ENCODE measurements at places on chromosomes 4 and X.

- DNase-seq = no peak
These were observed 170.7 kb downstream of the SLIT2 start for GRCh38 chr4:20422398-20422797.

GRCh38 chrX:140431521-140431920 lies 73.3 kb downstream of the SOX3 start:
- no peak for DNase-seq

DNA sequence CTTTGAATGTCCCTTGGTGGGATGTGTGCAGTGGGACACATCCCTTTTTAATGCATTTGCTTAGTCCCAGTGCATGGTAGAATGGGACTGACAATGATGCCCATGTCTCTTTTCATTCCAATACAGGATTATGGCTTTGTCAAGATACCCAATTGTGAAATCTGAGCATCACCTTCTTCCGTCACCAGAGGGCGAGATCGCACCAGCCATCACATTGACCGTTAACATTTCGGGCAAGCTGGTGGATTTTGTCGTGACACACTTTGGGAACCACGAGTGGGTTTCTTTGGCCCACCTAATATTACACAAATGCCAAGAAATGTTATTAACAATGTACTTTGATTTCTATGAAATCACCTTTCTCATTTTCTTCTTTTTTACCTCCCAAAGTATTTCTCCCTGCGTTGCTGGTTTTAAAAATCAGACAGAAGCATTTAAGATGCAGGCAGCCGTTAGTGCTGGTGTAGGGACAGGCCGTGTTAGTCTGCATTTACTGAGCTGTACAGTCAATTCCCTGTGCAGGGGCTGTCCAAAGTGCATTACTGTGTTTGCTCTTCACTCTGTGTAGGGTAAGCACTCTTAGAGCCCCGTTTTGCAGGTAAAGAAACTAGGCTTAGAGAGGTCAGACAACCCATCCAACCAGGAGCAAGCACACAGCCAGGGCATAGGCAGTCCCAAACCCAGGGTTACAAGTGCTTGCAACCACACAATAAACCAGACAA lies 46.5 kb downstream of the CWH43 start:
- no peak for DNase-seq

GRCh38 chr4:138229160-138229559 lies 13.0 kb downstream of the SLC7A11 start:
- no peak for DNase-seq

DNA sequence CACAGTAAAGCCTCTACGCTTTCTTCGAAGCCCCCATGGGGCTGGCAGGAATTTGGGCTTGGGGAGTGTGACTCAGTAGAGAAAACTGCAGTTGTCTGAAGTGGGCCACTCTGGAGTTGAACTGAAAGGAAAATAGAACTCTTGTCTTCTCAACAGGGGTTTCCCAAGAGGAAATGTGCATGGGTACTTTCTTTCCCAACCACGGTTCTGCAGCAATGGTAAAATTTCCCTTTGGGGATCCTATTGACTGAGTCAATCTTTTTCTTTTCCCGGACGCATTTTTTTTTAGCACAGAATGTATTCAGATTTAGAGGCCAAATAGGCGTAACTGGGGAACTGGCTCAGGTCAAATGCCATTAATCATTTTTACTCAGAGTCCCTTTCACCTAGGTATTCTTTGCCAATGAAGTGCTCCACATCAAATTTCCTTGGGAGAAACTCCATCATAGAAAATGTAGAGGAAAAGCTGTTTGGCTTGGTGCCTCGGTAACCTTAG lies 269.3 kb downstream of the STIM2 start:
- no peak for DNase-seq

GRCh38 chrX:155334486-155335336 lies at the start of gene CLIC2:
Gene CLIC2, minus strand, starts transcription at chrX:155334614. Its CDS starts 187 bp downstream, at chrX:155334427.
- DNase-seq = no peak

GRCh38 chrX:32987142-32987541 lies 224.2 kb downstream of the DMD start:
- no peak for DNase-seq

DNA sequence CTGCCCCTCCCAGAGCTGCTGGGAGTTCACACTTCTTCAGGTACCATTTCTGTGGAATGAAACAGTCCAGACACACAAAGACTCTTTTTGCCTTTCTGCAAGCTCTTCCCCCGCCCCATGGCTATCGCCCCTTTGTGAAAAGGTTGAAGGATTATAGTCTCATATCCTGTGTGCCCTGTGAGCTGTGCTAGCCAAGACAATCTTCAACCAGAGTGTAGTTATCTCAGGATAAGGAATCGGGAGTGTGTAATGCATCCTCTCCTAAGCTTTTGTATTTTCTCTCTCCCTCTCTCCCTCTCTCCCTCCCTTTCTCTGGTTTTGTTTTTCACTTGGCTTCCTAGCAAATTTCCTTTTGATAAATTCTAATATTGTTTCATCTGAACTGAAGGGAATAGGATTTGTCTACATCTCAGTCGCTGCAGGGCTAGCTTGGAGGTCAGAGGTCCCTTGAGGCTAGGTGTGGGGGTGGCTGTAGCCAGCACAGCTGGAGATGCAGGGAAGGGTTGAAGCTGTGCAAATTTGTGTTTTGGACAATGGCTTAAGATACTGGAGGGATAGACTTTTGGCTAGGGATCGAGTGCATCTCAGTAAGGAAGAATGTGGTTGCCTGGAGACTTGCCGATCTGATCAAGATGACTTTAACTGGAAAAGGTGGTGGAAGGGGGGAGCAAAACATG lies 74.6 kb upstream of the NALF2 start:
- no peak for DNase-seq

DNA sequence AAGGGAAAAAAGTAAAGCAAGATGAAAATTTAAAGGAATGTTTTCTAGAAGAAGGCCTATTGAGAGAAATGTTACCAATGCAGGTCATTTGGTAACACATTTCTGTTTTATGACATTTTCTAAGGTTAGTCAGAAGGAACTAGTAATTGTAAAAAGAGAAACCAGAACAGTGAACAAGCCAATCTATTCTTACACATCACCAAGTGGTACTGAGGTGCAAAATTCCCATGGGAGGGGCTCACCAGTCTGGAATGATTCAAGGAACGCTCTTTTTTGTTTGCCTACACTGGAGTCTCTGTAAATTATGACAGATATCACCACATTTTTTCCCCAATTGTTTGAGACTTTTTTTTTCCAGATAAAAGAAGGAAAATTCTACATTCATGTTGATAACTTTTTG lies 404.7 kb upstream of the CNKSR2 start:
- no peak for DNase-seq

DNA sequence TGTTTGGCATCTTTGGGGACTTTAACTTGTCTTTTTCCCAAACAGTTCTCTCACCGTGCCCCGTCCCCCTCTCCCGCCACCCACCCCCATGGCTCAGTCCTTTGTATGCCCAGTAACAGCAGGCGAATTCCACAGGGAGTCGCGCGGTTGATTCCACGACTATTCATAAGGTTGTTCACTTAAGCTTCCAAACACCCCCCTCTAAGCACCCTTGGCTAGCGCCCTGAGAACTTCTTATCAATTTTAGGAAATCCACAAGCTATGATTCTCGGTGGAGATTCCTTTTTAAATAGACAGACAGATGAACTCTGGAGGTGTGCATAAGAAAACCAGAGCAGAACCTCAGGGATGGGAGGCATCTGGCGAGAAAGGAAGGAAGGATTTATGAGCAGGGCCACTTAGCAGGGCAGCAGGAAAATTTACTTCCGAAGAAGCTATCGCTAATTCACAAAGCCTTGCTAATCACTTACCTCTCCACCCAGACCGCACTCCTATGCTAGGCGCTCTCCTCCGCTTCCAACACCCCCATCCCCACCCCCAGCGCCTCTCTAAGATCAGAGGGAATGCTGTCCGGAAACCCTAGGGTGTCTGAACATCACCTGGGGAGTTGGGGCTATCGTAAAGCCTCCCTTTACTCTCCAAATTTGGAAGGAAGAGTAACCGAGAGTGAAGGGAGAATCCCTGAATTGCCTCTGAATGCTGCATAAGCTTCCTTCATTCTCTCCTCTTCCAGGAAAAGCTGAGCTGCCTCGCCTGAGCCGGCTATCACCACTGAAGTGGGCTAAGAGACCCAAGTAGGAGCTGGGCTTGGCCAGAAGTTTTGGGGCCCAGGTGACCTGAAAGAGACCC lies 1.7 kb downstream of the UNC5C start:
- no peak for DNase-seq

- DNase-seq = no peak
These were observed 10.6 kb downstream of the TSPAN6 start for GRCh38 chrX:100625985-100626491.

DNA sequence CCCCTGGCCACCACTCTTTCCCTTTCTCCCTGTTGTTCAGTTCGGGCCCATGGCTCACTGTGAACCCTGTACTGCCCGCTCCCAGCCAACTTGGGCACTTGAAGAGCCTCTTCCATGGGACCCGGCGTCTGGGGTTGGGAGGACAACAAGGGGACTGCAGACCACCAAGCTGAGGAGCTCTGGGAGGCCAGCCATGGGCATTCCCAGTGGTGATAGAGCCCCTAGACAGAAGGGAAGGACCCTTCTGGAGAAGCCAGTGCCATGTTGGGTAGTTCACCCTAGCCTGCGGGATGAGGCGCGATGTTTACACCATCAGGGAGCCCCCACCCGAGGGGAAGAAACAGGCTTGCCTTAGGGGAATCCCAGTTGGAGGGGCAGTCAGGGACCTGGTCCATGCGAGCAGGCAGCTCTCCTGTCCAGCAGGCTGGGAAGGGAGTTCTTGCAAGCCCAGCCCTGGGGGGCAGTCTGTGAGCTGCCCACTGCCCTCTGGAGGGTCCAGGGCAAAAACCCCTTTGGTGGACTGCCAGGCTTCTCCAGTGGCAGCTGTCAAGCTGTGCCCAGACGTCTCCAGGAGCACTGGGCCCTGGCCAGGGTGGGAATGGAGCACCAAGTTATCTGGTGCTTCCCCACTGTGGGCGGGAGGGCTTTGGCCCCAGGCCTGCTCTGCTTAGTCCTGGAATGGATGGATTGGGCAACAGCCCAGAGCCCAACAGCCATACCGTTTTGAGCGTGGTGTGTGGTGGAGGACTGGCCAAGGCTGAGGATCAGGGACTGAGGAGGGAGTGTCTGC lies 23.7 kb upstream of the UBA1 start:
- no peak for DNase-seq

DNA sequence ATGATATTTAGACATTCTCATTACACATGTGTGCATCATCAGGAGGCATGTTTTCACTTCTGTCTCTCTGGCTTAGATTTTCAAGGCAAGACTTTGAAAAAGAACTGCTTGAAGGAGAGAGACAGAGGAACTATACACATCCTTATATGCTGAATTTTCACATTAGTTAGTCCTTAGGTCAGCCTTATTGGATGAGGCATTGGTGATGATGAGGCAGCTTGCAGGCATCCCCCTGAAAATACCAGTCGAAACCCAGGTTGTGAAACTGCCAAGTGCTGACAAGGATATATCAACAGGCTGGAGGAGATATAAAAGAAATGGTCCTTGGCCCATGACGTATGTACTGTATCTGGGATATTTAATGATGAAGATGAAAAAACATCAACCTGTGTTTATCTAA lies 297.2 kb upstream of the AADAT start:
- no peak for DNase-seq

- DNase-seq = no peak
These were observed 88.2 kb downstream of the TASL start for GRCh38 chrX:30489323-30489722.

- no peak for DNase-seq
These were observed 48.5 kb upstream of the AGA start for GRCh38 chr4:177490769-177491168.

DNA sequence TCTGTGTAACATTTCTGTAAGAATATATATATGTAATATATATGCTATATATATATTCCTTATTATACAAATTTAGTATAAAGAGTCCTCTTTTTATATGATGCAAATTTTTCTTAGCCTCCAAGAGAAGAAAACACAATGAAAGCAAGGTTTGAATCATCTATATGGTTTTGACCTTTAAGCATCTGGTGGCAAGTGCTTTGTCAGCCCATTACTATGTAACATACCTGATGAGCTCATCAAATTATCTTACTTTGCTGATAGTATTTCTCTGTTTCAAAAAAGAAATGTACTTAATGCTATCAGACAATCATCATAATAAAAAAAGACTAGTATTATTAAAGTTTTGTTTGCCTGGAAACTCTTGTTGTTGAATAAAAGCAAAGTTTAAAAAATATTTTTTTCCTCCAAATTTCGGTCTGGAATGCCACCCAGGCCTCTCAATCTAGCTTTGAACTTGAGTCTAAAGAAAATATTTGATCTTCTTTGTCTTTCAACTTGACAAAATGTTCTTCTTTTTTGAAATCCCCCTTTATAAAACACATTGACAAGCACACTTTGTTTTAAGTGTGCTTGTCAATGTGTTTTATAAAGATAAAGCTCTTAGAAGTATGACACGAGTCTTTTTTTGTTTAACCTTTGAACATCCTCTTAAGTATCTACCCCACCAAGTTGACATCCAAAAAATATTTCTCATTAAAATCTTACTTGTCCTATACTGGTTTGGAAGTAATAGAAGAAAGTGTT lies 26.2 kb downstream of the ZNF330 start:
- DNase-seq = no peak

- no peak for DNase-seq
These were observed 82.8 kb downstream of the TAB3 start for GRCh38 chrX:30806187-30806728.

DNA sequence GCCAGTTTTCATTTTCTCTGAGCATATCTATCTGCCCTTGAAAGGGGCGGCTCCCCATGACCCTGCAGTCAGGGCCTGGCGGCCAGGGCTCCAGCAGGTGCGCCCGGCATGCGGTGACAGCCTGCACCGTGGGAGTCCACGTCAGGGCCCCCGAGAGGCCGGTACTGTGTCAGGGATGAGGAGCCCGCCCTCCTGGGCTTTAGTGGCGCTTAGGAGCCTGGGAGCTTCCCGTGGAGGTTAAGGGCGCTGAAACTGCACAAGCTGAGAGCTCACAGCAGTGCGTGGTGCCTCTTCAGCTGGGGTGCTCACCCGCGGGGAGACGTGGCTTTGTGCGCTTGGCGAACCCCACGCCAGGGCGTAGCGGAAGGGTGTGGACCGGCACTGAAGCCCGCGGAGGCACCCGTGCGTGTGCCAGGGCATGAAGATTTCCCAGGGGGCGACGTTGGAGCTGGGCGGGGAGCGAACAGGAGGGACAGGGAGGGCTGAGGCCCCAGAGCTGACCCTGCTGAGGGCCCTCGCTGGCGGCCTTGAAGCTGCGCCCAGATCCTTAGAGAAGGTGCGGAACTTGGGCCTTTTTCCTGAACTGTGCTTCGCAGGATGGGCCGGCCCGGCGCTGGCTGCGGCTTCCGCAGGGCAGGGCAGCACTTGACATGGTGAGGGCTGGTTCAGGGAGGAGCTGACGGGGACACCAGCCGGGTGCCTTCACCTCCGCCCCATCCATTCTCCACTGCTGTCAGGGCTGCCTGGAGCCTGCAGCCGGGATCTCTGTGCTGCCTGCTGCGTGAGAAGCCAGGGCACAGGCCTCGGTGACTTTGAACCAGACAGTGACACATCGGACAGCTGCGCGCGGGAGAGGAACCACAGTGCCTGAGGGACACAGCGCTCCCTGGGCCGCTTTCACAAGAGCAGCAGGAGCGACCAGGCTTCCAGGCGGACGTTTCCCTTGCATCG lies 32.9 kb downstream of the HTT-AS start:
- DNase-seq = no peak

GRCh38 chr4:92182006-92182735 lies 121.6 kb upstream of the GRID2 start:
- no peak for DNase-seq

- DNase-seq = no peak
These were observed 566.2 kb upstream of the IGFBP7 start for GRCh38 chr4:57676394-57676793.

Measured in NCI-H1417 treated with DMSO at 0.1 percent for 48 hours (cell line).